ENCODE measurements at places on chromosomes 12 and 14.

DNA sequence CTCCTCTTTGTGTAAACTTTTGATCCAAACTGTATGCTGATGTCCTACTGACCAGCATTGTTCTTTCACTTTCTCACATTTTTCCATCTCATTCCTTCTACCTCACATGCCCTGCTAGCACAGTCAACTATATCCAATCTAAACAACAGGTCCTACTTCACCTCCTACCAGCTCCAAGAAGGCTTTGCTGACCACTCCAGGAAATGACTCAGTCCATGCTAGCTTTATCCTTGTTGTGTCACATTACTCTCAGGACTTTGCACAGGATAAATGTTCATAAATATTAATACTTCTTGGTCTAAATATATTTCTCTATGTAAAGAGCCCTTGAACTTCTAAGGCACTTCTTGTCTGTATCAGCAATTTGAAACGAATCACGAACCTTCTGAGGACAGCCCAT is 64.9 kb upstream of the PCED1B start:
- no peak for DNase-seq

- peak; percentile 67 for DNase-seq
Observed at GRCh38 chr12:92144631-92145480, 790 bp downstream of the BTG1 start.

GRCh38 chr12:118427819-118428218 is 51.5 kb downstream of the SUDS3 start:
- no peak for DNase-seq

DNA sequence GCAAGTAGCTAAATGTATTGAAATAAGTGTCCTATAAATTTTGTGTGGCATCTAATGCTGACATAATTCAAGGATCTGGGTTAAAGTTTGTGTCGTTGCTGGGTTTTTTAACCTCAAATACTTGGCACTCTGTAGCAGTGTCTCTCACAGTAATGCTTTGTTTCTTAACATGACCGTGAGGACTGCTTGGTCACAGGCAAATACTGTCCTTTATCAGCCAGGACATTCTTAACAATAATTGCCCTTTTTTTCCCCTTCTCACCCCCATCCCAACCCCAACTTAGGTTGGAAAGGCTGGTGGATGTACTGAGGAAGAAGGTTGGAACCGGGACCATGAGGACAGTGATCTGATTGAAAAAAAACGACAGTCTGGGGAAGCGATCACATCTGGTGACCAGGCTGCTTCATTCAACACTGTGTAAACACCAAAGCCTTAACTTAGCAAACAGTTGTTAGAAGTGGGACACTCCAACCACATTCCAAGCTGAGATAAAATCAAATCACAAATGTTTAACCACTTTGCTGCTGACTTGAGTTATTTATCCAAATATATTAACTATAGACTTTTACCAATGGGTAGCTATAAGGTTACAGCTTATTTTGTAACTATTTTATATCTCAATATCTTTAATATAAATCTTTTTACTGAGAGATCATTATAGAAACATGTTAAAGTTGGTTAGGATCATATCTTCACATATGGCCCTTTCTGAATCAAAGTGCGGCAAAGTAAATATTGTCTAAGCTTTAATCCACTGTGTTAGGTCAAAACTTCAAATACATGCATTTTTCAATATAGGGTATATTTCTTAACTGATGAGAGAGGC is 48.2 kb downstream of the FOXA1 start:
- no peak for DNase-seq

GRCh38 chr12:61915420-61915819 is 344.8 kb upstream of the USP15 start:
- DNase-seq = no peak

- no peak for DNase-seq
Observed at GRCh38 chr14:54834727-54835126, 67.9 kb downstream of the GCH1 start.

GRCh38 chr12:80912901-80913770 is 24.6 kb downstream of the LIN7A start:
- DNase-seq = no peak

- no peak for DNase-seq
Observed at GRCh38 chr12:47306130-47306529, 226.4 kb upstream of the AMIGO2 start.

DNA sequence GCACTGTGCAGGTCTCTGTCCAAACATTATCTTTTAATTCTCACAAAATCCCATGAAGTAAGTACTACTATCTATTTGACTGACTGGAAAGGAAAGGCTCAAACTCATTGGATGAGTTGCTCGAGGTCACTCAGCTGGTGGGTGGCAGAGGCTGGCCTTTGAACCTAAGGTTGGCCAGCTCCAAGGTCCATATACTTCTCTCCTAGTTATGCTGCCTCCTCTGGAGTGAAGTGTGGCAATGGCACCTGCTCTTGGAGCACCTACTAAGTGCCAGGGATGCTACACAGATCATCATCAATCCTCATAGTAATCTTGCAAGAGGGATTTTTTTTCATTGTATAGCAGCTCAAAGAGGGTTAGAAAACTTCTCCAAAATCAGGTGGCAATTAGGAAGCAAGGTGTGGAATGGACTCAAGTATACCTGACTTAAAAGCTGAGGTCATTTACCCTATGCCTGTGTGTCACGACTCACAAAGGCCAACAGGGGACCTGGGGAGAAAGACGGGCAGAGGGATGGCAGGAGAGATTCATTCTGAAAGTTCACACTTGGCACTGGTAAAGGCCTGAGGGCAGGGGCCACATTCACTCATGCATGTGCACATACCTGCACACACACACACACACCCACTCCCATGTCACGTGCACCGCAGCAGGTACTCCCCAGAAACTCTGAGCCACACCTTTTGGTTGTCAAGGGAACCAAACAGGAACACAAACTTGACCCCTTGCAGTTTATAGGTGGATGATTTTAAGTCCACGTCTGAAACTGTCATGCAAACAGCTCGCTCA is 146.4 kb downstream of the FOXN3 start:
- no peak for DNase-seq

GRCh38 chr14:77275041-77275580 is 4.1 kb upstream of the NGB start:
- no peak for DNase-seq

- DNase-seq = peak; percentile 96
Observed at GRCh38 chr12:91877022-91877421, 268.6 kb downstream of the BTG1 start.

DNA sequence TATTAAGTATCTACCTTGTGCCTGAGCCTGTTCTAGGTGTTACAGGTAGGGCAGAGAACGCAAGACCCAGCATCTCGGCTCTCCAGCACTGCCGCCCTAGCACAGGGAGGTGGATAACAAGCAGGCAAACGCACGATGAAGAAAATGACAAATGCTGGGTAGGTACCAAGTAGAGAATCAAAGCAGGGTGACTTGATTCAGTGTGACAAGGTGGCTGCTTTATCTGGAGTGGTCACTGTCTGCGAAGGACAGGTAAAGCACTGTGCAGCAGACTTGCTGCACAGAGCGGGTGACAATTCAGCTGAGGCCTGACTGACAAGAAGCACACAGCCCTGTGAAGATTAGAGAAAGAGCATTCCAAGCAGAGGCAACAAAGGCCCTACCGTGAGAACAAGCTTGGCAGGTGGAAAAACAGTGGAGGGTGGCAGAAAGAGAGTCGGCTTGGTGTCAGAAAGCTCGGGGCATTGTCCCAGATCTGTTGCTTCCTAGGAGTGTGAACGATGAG is 12.9 kb downstream of the PRKCH start:
- DNase-seq = peak; percentile 58

DNA sequence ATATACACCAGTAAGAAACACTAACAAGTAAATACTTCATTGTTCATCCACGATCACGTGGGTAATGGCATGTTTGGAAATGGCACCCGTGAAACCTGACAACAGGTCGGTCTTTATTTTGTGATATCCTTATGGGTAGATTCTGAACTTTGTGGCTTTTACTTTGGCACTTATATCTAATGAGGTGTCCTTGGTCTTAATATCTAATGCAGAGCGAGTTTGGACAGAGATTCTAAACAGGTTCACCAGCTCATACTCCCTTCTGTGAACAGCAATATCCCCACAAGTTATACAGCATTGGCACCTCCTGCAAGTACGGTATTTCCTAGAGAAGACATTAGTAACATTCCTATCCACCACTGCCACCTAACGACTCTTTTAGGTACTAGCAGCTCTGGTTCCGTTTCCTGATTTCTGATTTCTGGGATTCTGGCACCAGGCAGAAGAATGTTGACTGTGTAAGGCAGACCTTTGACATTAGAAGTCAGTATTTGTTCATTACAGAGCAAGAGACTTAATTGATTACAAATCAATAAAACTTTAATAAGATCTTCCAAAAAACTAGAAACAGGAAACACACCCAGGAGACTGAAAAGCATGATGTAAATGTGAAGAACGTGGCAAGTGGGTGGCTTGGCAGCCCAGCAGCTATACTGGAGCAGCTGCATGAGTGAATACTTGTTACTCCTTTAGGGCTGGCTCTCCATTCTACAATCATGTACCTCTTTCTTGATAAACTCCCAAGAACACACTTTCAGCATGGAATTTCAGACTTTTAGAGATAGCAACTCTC is 2.5 kb downstream of the ANG start:
- DNase-seq = peak; percentile 81

DNA sequence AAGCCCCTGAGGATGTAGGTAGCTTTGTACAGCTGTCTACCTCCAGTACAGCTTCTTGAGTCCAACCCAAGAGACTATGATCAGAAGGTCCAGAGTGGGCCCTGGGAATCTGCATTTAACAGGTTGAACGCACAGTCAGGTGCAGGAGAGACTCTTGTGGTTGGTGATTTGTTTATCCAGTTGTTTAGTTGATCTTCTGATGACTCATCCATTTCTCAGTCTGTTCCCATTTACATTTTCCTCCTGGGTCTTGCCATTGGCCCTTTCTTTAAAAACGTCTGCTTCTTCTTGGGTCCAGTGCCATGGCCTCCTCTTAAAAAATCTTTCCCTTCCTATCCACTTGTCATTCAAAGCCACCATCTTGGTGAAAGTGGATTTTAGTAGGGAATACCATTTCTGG is 734.2 kb downstream of the MED13L start:
- DNase-seq = no peak

GRCh38 chr12:24810378-24810777 is 138.5 kb downstream of the BCAT1 start:
- DNase-seq = no peak

- DNase-seq = peak; percentile 5
Observed at GRCh38 chr12:116400636-116401372, 123.3 kb upstream of the MED13L start.

DNA sequence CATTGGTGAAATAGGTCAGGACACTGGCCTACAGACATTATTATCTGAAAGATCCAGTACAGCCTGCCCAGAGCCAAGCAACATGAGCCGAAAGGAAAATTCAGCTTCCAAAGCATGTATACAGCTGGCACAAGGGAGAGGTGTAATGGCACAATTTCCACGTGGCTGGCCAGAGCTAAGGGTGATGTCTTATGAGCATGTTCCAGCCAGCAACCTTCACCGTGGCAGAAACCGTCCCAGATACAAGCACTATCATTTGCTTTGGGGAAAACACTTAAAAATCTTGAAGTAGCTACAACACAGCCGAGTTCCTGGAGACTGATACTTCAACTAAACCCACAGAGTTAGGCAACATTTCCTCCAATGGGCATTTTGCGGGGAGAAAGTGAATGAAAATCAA is 44.5 kb downstream of the CORO1C start:
- DNase-seq = no peak

GRCh38 chr14:53615252-53615651 is 341.4 kb downstream of the BMP4 start:
- no peak for DNase-seq

DNA sequence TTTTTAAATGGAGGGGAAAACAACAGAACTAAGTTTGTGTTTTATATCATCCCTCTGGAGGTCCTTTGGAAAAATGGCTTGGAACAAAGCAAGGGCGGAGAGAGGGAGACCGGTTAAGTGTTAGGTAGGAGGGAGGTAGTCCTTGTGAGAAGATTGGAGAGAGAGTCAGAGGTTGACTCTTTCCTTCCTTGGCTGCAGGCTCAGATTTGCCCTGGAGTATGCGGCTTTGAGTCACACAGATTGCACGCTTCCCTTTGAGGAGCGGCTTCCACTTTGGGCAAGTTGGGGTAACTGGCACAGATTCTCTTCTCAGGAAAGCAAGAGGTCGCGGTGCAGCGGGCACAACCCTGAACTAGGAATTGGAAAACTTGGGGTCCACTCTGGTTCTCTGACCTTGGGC is 9.9 kb downstream of the SOCS2 start:
- no peak for DNase-seq

GRCh38 chr12:70074510-70074909 is 168.7 kb upstream of the CNOT2 start:
- DNase-seq = no peak

- DNase-seq = no peak
Observed at GRCh38 chr12:85697003-85697402, 139.2 kb downstream of the RASSF9 start.

DNA sequence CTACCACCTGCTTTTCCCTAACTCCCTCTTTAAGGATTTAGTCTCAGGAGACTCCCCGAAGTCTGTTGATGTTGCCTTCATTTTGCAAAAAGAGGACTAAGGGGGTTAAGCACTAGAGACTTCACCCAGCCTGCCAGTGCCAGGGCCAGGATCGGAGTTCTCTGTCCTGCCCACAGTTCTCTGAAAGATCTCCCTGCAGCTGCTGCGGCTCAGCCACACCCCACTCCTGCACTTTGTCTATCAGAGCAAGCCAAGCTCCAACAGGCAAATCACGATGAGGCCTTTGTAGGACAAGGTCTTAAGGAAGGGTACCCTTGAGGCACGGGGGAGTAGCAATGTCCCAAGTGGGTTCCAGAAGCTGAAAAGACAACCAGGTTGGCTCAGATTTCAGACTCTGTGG is 148.8 kb upstream of the EGLN3 start:
- DNase-seq = no peak

DNA sequence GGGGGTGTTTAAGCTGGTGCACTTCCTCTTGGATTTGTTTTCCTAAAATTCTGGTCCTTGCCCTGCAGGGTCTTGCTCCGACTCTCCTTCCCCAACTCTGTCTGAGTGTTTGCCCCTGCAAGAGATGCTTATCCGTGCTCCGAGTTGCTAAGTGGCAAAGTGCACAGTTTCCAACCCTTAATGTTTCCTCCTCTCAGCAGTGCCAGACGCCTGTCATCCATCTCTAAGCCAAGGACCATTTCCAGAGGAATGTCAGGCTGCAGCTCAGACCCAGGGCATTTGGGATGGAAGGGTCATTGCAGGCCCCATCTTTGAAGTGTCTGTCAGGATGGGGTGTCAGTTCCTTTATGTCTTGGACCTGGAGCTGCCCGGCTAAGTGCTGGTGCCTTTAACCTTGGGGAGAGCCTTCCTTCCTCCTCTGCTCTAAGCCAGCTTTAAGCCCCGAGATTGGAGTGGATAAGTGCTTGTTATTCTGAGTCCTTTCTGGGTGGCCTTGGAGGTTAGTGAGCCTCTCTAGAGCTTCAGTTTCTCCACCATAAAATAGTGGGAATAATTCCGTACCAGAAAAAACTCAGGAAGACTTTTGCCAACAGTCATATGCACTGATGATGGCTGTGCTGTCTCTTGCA is 15.0 kb downstream of the WNT5B start:
- no peak for DNase-seq

- DNase-seq = no peak
Observed at GRCh38 chr14:24534286-24534685, 26.2 kb upstream of the CMA1 start.

- no peak for DNase-seq
Observed at GRCh38 chr14:34177466-34177865, 226.6 kb upstream of the EGLN3 start.
